ENCODE measurements at places on chromosomes 2 and 18.
A peak's percentile ranks its signal among the peaks of the same experiment; 100 is the strongest.

DNA sequence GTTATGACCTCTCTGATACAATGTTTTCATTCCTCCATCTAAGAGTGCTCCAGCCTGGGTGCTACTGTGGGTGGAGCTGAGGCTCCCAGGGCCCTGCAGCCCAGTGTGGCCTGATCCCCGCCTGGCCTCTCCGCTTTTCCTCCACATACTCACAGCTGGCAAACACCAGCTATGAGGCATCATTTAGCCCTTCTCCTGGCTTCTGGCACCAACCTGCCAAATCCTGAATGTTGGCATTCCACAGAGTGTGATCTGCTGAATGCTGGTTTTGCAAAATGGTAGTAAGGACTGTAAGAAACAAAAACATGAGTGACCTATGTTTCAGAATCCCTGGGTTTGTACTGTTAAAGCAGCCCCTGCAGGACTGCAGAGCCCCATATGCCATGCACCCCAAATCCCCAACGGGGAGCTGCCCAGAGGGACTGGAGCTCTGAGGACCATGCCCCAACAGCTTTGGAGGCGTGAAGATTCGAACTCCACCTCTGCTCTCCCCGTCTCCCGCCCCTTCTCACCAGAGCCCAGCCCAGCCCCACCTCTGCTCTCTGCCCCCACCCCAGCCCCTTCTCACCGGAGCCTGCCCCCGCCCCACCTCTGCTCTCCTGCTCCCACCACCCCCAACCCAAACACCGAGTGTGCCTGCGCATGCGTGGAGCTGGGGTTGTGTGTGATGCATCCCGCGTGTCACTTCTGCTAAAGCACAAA is 4.2 kb downstream of the SLC66A2 start:
- DNase-seq = no peak

DNA sequence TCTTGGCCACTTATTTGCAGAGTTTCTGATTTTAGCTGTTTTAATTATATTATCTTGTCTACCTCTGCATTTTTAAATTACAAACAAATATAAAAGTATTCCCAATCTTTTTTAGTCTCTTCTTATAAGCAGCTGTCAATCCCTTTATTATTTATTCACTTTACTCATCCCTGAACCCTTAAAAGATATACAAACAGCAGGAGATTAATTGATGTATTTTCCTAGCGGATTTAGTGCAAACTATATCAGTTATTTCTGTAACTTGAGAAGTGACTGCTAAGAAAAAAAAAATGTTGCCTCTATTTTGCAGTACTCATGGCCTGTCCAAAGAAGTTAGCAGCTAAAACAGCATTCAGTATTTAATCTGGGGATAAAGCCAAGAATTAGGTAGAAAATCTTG is 42.1 kb upstream of the GCFC2 start:
- peak; percentile 51 for DNase-seq

DNA sequence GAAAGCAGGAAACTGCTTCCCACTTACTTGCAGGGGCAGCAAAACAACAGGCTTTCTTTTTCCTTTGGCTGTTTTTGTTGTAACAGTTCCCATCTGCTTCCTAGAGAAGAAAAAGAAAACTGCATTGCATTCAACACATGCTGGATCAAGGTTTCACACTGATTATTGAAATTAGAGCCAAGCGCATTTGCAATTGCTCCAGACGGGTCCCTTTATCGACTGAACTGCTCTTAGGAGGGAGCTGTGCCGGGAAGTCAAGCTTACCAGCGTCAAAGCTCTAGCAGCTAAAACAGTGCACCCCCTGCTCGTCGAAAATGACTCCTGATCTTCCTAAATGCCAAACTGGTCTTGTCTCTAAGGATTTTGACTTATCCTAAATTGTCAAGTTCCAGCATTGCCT is 164.0 kb upstream of the SESTD1 start:
- peak; percentile 29 for DNase-seq

DNA sequence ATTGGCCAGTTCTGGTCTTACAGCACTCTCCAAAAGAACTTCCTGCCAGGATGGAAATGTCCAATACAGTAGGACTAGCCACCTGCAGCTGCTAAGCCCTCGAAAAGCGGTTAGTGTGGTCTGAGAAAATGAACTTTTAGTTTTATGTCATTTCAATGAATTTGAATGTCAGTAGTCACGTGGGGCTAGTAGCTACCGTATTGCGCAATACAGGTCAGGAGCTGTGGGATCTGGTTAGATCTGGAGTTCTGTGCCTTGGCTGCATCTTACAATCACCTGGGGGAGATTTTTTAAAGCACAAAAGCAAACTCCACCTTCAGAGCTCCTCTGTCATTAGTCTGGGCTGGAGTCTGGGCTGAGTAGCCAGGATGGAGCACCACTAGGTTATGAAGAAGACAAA is 35.9 kb downstream of the C1QL2 start:
- DNase-seq = no peak

DNA sequence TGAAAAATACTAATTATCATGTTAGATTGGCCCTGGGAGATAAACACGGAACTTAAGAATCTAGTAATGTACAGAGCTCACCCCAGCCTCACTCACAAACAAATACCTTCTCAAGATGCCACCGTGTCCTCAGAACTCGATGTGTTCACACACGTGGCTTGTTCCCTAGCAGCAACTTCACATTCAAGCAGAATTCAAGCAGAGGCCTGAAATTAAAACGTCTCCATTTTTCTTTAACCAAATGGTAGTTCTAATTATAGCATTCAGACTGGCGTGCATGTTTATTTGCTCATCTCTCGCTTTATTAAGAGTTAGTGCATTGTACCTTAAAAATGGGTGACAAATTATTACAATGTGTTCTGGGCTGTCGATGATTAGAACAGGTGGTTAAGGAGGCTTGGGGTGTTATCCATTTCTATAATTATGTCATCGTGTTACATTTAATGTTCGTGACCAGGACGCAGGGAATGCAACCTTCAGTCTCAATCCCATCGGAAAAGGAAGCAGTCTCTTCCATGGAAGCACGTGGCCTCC is 57.3 kb upstream of the SLC66A3 start:
- DNase-seq = no peak

GRCh38 chr18:13223311-13224143 is 5.0 kb downstream of the LDLRAD4 start:
- peak; percentile 12 for DNase-seq

DNA sequence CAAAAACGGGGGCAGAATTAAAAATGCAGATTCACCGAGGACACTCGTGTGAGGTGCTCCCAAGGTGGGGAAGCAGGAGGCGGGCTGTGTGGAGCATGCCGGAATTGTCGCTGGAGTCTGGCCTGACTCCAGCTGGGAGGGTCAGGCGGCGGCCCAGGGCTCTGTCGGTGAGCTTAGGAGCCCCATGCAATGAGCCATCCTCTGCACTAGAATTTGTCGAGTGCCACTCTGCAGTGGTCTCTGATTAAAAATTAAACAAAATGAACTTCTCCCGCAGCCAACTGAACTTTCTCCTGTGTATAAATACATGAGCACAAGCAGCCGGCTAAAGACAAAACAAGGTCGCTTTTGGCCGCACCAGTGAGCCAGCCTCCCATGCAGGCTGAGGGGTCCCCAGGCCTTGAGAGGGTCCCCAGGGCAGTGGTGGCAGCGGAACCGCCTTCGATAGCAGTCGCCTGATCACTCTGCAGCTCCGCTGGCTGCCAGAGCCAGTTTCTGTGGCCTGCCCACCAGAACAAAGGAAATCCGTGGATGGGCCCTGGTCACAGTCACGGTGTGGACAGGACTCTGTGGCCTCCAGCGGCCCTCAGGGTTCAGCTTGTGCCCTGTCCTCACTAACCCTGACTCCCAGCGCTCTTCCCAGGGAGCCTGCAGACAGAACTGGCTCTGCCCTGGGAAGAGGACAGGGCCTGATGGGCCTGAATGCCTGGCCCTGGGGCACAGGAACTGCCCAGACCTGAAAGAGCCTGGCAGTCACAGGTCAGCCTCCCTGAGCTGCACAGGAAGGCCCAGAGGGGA is 201.3 kb downstream of the EIPR1 start:
- no peak for DNase-seq

GRCh38 chr18:39604836-39605235 is 2039.2 kb upstream of the CELF4 start:
- no peak for DNase-seq

- DNase-seq = no peak
Measured at GRCh38 chr2:77479895-77480294, 42.3 kb downstream of the LRRTM4 start.

DNA sequence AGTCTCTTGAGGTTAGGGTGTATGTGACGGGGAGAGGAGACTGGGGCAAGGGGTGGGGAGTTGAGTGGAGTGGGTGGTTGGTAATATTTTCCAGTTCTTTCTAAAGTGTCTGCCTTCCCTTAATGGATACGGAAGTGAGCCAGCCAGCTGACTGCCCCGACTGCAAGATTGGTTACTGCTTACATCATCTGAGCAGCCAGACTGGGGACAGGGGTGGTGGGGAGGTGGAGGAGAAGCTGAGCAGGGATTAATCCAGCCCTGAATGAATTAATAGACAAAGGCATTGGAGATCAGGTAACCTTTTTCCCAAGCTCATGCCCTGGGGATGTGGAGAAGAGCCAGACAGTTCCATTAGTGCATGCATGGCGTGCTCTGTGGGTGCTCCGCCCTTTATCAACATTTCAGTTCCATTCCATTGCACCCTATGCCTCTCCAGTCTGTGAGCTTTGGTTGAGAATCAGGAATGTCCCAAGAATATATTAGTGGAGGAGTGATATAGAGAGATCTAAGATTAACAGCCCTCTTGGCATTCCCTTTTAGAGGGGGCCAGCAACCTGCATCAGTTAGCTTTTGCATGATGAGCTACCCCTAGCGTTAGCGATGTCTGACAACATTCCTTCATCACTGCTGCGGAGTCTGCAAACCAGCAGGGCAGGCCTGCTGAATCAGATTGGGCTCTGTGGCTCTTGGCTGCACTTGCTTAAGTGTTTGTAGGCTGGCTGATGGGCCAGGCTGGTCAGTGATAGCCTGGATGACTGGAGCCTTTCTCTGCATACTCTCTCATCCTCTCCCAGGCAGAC is 67.4 kb downstream of the TNP1 start:
- DNase-seq = peak; percentile 80

GRCh38 chr2:237171396-237171795 is 85.7 kb downstream of the COPS8 start:
- peak; percentile 99 for DNase-seq

- no peak for DNase-seq
Measured at GRCh38 chr2:230721712-230722111, 9.1 kb downstream of the CAB39 start.

- peak; percentile 66 for DNase-seq
Measured at GRCh38 chr2:64212801-64213321, 68.6 kb upstream of the PELI1 start.

- DNase-seq = no peak
Measured at GRCh38 chr2:39849064-39849463, 70.0 kb upstream of the THUMPD2 start.
